ENCODE measurements at places on chromosomes 11 and 22. TPM values are rescaled to one million over a fixed set of nuclear protein-coding genes. Genes with fewer than 3 reads are reported as not detected.

Gene OR51E2
- total RNA-seq: not detected

Gene MRGPRX3
- not detected for total RNA-seq

Gene TRIM29
- total RNA-seq: 0.43 TPM

Gene MMP13
- total RNA-seq: not detected

Gene CARNS1
- 1.1 TPM for total RNA-seq

GRCh38 chr22:48867891-48868290 lies 959.8 kb downstream of the BRD1 start:
- H3K36me3 ChIP-seq: no peaks in the 10 kb centered on the region
- no peaks in the 10 kb centered on the region for H3K27me3 ChIP-seq
- no peak overlapping the region for H3K27ac ChIP-seq
- no peak overlapping the region for H3K4me3 ChIP-seq

DNA sequence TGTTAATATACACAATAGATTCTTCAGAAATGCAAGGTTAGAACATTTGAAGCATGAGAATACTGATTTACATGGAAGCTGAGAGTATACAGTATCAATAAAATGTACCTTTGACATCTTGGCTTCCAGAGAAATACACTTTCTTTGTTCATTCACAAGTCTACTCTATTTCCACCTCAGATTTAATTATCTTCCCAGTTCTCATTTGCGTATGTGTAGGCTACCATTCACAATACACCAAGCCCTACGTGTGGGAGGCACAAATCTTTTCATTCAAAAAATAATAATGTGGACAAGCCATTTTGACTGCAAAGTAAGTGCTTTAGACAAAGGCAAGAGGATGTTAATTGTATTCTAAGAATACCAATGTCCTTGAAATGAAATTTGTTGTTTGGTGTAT lies 132.7 kb upstream of the MTMR2 start:
- H3K27me3 ChIP-seq: no peaks in the 10 kb centered on the region
- H3K36me3 ChIP-seq: no peaks in the 10 kb centered on the region
- H3K4me1 ChIP-seq: peaks cover 6% of the 10 kb centered on the region
- DNase-seq: no peak

DNA sequence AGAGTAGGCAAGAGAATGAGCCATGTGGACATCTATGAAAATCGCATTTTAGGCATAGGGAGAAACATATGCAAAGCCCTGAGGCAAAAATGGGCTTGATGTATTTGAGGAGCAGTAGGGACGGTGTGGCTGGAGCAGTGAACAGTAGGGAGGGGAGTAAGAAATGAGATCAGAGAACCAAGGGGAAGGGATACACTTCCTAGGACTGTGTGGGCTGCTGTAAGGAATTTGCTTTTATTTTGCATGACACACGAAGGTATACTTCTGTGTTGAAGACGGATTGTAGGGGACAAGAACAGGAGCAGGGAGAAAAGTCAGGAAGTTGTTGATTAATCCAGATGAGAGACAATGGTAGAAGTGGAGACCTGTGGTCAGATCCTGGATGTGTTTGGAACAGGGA lies 572.1 kb downstream of the JRKL start:
- H3K27ac ChIP-seq: no peak overlapping the region
- H3K27me3 ChIP-seq: no peaks in the 10 kb centered on the region
- H3K4me1 ChIP-seq: no peaks in the 10 kb centered on the region

- H3K27ac ChIP-seq: no peak overlapping the region
- no peaks in the 10 kb centered on the region for H3K36me3 ChIP-seq
- no peaks in the 10 kb centered on the region for H3K27me3 ChIP-seq
- DNase-seq: no peak
These were observed 1278.4 kb upstream of the TENM4 start for GRCh38 chr11:80719292-80719646.

GRCh38 chr11:129933262-129933661 lies 37.9 kb upstream of the NFRKB start:
- H3K4me1 ChIP-seq: no peaks in the 10 kb centered on the region
- H3K36me3 ChIP-seq: peaks cover 4% of the 10 kb centered on the region

DNA sequence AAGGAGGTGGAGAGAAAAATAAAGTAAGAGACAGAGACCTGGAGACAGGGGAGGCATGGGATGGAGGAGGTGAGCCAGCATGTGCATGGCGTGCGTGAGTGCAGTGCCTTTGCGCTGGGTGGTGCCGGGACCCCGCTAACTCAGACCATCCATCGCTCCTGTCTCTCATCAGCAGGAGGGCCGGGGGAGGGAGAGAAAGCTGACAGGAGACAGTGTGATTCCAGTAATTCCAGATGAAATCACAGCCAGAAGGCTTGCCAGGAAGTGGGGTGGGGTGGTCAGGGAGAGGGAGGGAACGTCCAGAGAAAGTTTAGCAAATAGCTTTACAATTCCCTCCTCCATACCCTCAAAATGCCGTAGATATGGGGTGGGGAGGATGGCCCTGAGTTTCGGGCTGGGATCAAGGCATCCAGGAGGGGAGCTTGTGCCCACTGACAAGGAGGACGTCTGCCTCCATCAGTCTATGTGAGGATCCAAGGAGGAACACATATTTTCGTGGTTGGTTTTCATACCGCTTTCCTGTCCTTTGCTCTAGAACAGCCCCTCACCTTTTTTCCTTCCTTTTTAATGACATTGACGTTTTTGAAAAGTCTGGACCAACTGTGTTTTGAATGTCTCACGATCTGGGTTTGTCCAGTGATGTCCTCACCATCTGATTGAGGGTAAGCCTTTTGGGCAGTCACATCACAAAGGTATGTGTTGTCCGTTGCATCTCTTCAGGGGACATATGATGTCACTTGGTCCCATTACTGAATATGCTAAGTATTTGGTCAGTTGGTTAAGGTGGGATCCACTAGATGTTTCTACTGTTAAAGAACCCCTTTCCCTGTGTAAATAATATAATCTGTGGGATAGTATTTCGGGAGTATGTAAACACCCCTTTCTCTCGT lies 567.3 kb downstream of the MIAT start:
- no peaks in the 10 kb centered on the region for H3K27me3 ChIP-seq
- H3K4me1 ChIP-seq: no peaks in the 10 kb centered on the region
- no peaks in the 10 kb centered on the region for H3K36me3 ChIP-seq
- no peak overlapping the region for H3K27ac ChIP-seq

Gene TRIM34
- total RNA-seq: 0.63 TPM

DNA sequence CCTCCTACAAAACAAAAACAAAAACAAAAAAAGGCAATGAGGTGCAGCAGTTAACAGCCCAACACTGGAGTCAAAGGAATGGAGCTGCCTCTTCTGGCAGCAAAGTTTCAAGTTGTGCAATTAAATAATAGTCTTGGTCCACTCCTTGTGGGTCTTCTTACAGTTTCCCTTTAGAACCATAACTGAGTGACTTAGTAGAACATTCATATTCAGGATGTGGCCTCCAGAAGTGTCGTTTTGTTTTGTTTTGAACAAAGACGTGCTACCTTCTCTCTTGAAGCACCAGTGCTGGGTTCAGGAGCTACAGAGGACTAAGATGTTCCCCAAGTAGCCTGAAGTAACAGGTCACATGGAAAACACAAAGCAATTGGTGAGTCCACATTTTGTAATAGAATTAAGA lies 2.0 kb upstream of the JAML start:
- DNase-seq: no peak
- no peaks in the 10 kb centered on the region for H3K4me1 ChIP-seq
- H3K36me3 ChIP-seq: no peaks in the 10 kb centered on the region
- H3K27ac ChIP-seq: no peak overlapping the region
- no peaks in the 10 kb centered on the region for H3K27me3 ChIP-seq
- no peak overlapping the region for H3K4me3 ChIP-seq

Gene GNG3
- total RNA-seq: 6.4 TPM

Data from H1 (cell line).